CD4-positive, CD25-positive, alpha-beta regulatory T cell (primary cell): ENCODE measurements at places on chromosomes 2 and 18.

DNA sequence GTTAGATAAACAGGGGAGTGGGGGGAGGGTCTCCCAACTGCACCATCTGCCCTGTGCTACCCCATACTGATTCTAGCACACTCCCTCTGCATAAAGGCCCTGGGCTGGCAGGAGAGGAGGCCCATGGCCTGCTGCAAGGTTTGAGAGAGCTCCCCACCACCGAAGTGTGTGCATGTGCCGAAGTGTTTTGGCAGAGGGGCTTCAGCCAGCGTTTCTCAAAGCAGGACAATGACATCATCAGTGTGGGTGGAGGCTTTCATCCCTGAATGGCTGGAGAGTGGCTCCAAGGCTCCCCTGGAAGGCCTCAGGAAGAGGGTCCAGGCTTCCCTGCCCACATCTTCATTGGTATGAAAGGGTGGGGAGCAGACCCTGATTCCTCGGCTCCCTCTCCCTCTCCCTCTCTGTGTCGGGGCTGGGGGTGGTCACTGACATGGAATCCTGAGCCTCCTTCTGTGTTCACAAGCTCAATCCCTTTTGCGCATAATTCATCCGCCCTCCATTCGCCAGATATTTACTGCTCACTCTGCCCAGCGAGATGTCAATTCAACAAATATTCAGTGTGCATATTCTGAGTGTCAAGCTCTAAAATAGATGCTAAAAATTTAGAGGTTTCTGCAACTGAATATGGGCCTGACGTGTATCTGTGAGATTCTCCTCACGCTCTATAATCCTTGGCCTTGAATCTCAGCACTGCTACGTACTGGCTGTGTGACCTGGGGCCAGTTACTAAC, 122.1 kb downstream of the CELF4 start:
- no peak for DNase-seq

DNA sequence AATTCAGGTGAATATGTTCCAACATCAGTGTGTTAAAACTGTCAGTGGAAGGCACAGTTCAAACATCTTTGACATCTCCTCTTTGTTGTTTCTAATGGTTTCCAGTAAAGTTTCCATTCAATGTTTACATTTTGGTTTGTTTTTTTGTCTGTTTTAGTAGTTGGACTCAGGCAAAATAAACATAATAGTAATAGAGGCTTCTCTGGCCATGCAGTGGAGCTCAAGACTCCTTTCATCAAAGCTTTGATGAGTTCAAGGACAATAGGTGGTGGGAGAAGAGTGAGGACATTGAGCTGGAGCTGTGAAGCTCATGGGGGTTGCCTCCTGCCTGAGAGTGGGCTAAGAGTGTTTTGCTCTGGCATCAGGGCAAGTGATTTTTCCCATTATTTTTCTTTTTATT, 1853.7 kb upstream of the CELF4 start:
- no peak for DNase-seq

DNA sequence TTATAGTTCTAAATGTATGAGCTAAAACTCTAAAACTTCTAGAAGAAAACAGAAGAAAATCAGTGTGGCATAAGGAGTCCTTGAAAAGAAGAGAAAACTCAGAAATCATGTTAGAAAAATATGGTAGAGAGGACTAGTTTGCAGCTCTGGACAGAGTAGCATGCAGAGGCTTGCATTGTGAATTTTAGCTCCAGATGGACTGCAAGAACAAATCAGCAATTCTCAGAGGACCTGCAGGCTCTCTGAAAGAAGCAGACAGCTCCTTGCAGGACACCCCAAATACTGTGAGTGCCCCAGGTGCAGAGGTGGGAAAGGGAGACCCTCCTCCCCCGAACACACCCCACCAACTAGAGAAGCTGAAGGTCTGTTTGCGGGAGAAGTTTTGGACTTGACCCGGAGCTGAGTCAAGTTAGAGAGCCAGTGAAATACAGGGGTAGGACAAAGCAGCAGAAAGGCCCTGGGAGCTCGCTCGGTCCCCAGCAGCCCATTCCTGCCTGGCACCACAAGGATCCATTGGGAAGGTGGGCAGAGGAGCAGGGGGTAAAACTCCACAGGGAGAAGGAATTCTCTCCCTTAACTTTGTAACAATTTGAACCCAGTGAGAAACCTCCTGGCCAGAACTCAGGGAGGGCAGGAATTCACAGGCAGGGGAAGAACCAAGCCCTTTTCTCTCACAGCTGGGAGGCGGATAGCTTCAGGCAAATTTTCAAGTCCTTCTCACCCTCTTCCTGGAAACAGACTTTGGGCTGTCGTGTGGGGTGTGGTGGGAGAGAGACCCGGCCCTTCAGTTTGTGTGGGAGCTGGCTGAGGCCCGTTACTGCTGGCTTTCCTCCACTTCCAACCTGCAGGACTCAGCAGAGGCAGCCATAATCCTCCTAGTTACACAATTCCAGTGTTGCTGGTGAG, 216.2 kb upstream of the SLC35G4 start:
- DNase-seq, result no peak

GRCh38 chr2:237896507-237896892, 37.1 kb downstream of the RAMP1 start:
- DNase-seq, result no peak

DNA sequence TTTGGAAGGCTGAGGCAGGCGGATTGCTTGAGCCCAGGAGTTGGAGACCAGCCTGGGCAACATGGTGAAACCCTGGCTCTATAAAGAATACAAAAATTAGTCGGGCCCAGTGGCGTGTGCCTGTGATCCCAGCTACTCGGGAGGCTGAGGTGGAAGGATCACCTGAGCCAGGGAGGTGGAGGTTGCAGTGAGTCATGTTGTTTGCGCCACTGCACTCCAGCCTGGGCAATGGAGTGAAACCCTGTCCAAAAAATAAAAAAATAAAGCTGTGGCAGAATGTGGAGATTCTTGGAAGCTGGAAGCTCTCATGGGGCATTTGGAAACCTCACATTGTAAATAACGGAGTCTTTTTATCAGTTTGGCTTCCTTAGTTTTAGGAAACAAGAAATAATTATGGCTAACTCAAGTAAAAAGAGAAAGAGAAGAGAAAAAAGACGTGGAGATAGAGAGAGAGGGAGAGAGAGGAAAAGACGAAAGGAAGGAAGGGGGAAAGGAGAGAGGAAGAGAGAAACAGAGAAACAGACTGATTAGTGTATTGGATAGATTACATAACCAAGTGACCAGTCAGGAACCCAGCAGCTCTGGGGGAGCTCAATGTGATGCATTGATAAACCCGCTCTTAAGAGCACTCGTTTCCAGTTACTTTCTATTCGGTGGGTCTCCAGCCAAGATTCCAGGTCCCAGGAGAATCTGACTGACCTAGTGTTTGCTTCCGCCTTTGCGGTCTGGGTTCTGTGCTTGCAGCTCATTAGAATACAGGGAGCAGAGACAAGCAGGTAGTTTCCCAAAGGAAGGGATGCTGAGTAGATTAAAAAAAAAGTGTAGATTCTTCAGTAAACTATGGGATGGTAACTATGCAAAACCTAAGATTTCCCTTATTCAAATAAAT, 1.1 kb upstream of the SPAST start:
- DNase-seq, result peak; percentile 5

GRCh38 chr18:6476190-6476589, 61.5 kb upstream of the L3MBTL4 start:
- no peak for DNase-seq

DNA sequence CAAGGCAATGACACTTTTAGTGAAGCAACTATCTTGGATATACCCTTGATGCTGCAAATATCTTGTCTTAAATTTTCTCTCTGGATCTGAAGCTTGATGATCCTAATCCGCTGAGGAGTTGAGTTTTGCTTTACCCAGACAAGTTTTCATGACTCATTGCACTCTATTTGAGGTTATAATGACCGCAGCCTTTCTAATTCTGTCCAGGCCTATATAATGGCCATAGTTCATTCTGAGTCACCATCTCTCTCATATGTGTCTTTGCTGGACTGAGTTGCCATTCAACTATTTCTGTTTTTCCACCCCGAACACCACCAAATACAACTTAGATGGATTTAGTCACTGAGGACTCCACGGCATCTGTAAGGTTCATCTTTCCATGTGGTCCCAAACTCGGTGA, 802.1 kb upstream of the FAM98A start:
- no peak for DNase-seq

DNA sequence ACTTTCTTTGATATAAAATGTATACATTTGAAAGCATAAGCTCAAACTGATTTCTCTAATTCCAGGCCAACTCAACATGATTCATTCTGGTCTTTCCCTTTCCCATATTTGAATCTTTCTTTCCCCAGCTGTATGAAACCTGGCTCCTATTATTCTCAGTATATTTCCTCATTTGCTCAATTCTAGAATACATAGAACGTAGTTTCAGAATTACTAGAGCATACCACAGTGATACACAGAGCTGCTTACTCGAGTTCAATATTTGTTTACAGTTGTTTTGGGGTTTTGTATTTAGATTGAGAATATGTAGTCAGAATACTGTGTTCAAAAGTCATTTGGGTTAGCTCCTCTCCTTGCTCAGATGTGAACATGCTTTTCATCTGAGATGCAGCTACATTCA, 43.0 kb downstream of the TNFRSF11A start:
- DNase-seq, result peak; percentile 35

- DNase-seq, result no peak
Observed at GRCh38 chr2:241081190-241081642, 20.9 kb downstream of the MTERF4 start.

DNA sequence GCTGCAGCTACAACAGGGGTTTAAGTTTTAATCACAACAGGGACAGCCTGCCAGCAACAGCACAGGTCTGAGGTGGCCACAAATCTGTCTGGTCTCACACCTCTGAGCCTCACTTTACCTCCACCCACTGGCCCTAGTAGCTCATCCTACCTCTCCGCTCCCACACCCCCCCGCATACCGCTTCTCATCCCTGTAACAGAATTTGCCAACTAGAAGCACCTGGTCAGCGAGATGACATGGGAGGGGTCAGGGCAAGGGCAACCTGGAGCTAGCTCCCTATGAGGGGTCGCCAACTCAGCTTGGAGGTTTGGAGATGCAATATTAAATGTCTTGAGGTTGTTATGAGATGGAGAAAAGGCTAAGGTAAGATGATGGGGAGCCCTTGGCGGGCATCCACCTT, 7.5 kb downstream of the CATIP start:
- no peak for DNase-seq

- DNase-seq, result no peak
Observed at GRCh38 chr2:163200741-163201140, 362.2 kb upstream of the KCNH7 start.

DNA sequence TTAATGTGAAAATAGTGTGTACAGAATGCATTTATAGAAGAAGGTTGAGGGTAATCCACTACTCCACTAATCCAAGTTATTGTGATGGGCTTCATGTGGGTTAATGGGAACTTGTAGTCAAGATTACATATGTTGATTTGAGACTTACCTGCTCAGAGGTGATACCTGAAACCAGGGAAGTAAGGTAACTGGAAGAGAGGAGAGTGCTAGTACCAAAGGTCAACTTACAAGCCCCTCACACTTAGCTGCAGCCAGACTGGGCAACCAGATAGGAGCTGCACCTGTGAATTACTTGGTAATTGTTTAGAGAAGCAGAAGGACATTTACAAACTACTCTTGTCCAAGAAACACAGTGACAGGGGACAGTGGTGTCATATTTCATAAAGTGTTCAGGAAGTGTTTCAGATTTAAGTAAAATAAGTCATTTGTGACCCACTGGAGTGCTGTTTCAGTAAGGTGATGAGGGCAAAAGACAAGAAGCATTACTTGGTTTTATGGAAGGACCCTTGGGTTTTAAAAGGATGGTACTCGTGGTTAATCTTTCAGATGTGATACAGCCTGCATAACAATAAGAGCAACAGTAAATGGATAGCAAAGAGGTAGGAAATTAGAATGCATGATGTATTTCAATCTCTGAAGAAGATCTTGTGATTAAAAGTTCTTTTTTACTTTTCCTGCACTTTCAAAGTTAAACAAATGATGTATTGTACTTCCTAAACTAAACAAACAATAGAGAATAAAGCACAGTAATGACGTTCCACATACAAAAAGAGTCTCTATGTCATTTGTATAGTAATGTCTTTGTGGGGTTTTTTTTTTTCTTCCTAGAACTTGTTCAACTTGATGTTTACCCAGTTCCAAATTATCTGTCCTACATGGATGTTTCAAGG, 189.3 kb downstream of the PHLPP1 start:
- DNase-seq, result no peak
